ENCODE measurements at places on chromosomes 16 and 17.

GRCh38 chr17:59623151-59623550 lies 3.5 kb downstream of the CLTC start:
- DNase-seq, result no peak

DNA sequence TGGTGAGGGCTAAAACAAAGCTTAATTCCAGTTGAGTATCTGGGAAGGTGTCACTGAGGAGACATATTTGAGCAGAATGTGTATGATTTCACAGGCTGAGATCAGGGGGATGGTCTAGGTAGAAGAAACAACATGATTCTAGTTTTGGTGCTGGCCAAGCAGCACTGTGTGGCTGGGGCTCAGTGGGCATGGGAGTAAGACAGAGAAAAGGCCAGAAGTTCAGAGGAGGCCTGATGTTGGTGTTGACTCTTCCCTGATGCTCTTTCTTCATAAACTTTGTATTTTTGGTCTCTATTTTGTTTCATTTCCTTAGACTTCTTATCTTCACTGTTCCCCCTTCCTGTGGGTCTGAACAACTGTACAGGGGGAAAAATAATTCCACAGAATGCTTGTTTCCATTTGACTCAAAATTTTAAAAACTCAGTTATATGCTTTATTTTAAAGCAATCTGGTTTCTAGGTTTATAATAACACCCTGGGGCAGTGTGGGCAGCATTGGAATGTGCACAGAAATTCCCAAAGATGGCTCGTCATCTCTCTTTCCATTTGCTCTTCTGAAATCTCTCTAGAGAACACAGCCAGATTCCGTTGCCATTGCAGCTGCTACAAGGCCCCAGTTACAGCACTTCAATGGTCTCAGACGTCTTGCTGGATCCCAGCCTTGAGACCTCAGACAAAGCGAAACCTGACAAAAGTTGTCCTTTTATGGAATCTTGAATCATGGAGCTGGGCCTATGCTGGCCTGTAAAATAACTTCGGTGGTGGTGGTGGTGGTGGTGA lies 68.3 kb downstream of the SNX11 start:
- DNase-seq, result no peak

DNA sequence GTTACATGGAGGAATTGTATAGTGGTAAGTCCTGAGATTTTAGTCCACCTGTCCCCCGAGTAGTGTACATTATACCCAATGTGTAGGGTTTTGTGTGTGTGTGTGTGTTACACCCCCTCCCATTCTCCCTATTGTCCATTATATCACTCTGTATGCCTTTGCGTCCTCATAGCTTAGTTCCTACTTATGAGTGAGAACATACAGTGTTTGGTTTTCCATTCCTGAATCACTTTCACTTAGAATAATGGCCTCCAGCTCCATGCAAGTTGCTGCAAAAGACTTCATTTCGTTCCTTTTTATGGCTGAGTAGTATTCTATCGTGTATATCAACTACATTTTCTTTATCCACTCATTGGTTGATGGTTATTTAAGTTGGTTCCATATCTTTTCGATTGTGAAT lies 635 bp upstream of the FA2H start:
- DNase-seq, result no peak

GRCh38 chr17:52389632-52390031 lies 231.1 kb upstream of the CA10 start:
- DNase-seq, result no peak

DNA sequence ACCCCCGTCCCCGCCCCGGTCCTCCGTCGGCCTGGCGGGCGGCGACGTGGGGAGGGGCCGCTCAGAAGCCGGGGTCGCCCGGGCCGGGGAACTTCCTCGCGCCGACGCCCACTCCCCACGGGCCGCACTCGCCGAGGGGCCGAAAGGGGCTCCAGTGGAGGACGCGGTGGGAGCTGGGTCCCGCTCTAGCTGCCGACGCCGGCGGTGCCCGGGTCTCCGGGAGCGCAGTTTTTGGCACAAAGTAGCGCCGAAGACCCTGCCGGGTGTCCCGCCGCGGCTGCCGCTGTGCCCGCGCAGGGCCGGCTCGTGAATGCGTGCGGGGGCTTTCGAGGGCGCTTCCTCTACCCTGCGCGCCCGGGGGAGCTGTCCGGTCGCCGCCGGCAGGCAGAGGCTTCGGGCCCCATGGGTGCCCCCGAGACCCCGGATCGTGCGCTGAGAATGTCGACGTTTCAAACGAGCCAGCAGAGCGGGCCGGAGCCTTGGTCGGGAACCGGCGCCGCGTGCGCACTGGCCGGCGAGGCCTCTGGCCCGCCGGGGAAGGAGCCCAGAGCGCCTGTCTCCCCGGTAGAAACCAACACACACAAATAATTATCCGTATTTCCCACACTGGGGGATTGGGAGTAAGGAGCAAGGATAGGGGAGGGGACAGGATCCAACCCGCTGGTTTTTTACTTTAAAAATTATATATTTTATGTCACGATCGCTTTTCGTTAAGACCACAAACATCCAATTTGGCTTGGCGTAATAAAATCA lies 46.6 kb upstream of the SLC38A10 start:
- no peak for DNase-seq

All from left cardiac atrium (tissue), 4 donors.